HFFc6 (cell line): ENCODE measurements at places on chromosomes 2 and 18.
A peak's percentile ranks its signal among the peaks of the same experiment; 100 is the strongest.

DNA sequence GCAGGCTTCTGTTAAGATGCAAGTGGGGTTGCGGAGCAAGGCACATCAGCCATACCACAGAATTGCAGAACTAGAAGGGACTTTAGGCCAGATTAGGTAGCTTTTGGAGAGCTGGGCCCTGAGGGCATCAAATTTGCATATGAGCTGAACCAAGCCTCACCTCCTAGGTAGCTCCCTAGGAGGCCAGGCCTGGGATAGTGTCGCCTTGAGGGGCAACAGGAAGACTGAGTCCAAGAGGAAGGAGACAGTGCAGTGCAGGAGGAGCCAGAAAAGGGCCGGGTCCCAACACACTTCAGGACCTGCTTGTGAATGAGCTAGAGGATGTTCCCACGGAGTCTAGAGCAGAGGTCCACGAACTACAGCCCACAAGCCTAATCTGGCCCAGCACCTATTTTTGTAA lies 98.7 kb downstream of the MAPK4 start:
- H3K4me1 ChIP-seq, result no peaks in the 10 kb centered on the region
- H3K27me3 ChIP-seq, result peaks cover 5% of the 10 kb centered on the region
- no peak for DNase-seq
- no peaks in the 10 kb centered on the region for H3K36me3 ChIP-seq
- H3K27ac ChIP-seq, result no peak overlapping the region
- no peak overlapping the region for H3K4me3 ChIP-seq

DNA sequence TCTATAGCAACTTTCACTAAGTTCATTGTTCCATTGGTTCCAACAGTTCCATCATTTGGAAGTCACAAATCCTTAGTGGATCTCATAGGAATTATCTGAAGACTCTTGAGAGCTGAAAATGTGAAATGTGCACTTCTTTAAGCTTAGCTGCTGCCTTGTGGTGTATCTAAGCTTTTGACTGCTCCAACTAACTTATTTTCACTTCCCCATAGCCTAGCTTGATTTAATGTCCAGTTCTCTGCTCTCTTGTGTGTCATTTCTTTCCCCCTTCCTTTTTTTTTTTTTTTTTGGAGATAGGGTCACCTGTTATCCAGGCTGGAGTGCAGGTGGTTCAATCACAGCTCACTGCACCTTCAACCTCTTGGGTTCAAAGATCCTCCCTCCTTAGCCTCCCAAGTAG lies 34.9 kb upstream of the CD302 start:
- no peak for DNase-seq
- H3K27me3 ChIP-seq, result peaks cover 15% of the 10 kb centered on the region
- H3K36me3 ChIP-seq, result no peaks in the 10 kb centered on the region
- no peaks in the 10 kb centered on the region for H3K4me1 ChIP-seq

DNA sequence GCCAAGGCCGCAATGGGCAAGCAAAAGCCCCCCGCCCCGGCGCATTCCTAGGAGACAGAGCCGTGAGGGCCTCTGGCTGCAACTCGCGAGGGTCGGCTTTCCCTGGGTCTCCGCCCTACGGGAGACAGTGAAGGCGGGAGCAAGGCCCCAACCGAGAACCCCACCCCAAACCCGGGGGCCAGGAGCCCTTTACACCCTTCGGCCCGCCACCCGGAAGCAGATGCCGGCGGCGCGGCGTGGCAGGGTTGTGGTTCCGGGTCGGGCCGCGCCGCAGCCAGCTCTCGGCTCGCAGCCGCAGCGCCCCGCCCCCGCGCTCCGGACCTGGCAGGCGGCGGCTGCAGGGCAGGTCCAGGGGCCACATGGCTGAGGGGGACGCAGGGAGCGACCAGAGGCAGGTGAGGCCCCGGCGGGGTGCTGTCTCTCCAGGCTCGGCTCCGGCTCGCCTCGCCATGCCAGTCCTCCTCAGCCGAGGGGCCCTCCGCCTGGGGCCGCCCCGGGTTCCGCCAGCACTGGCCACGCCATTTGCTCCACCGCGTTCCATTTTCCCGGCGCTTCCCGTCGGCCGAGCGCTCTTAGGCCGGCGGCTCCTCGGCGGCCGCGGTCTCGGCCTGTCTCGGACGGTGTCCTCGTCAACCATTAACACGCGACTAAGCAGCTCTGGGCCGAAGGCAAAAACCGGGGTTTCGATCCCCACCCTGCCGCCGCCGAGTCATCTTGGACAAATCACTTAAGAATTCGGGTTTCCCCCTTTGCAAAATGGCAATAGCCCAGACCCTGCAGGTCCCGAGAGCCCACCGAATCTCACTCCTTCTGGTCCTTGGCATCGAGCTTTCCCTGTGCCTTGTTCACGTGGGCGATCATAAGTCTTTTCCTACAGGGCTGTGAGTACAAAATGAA lies at the start of gene IMPACT:
Gene IMPACT (plus strand): TSS at position 273 of the 897 bp plus-strand sequence. CDS start 87 bp downstream, at position 360.
- peak; percentile 45 for DNase-seq
- no peaks in the 10 kb centered on the region; the same call in 1 of the 2 replicates for H3K27me3 ChIP-seq
- peaks cover 35% of the 10 kb centered on the region for H3K4me1 ChIP-seq

DNA sequence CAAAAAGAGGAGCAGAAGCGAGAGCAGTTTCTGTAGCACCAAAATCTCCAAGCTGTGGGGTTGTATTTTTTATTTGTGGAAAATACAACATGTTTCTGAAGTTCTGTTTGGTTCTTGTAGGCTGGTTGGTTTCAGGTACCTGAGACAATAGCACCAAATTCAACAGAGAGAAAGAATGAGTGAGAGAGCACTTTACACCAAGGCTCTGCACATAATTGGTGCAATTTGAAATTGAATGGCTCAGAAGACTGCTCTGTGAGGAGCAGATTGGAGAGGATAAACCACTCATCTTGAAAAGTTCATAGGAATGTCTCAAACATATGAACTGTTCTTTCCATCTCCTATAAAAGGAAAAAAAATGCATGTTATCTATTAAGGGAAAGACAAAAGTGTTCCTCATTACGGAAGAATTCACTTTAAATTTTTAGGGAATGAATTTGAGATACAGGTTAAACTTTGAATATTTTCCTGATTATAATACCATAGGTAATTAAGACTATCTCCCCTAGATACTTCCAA lies 175.1 kb downstream of the ATAD2B start:
- H3K36me3 ChIP-seq, result peaks cover 15% of the 10 kb centered on the region
- H3K4me3 ChIP-seq, result no peak overlapping the region
- DNase-seq, result peak; percentile 33
- peak overlapping the region; percentile 65 for H3K27ac ChIP-seq
- H3K27me3 ChIP-seq, result no peaks in the 10 kb centered on the region

- no peak for DNase-seq
- H3K36me3 ChIP-seq, result no peaks in the 10 kb centered on the region
- no peaks in the 10 kb centered on the region for H3K27me3 ChIP-seq
- H3K27ac ChIP-seq, result no peak overlapping the region
- H3K4me3 ChIP-seq, result no peak overlapping the region; the same call in 1 of the 2 replicates
Measured at GRCh38 chr2:212414767-212415211, 123.8 kb downstream of the ERBB4 start.

DNA sequence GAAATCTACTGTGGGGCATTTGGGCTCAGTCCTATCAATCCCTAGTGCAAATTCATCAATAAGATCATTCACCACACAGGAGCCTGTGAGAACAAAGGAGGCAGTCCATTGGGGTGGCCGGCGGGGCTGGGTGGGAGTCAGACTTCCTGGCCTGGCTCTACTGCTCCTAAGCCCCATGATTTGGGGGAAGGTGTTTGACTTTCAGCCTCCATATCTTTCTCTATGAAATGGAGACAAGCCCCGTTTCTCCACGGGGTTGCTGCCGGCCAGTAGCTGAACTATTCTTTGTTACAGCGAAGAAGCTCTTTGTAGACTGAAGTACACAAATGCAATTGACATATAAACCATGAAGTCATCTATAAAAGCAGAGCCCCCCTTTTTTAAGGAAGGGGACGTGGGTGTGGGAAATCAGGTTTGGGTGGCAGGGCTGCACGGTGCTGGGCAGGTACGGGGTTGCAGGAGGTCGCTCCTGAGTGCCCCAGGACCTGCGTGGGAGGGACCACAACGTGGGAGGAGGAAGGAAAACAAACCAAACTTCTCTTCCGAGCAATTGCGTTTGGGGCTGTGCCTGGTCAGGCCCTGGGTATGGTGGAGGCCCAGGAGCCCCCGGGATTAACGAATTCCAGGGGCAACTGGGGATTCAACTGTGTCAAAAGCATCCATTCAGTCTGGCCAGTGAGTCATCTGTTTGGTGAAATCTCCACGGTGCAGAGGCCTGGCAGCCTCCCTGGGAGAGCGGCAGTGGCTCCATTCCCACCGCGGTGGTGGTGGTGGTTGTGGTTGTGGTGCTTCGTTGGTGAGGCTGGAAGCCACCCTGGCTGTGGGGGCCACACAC lies 18.2 kb downstream of the FBLN7 start:
- peaks cover 1% of the 10 kb centered on the region; the same call in 1 of the 2 replicates for H3K27me3 ChIP-seq
- no peak overlapping the region for H3K27ac ChIP-seq
- H3K4me3 ChIP-seq, result no peak overlapping the region
- 0 out of 2 replicates have a peak, but pooled peaks cover 3% of the 10 kb centered on the region for H3K36me3 ChIP-seq

- no peaks in the 10 kb centered on the region for H3K36me3 ChIP-seq
- no peaks in the 10 kb centered on the region for H3K4me1 ChIP-seq
- no peak overlapping the region for H3K27ac ChIP-seq
- DNase-seq, result no peak
- peaks cover 3% of the 10 kb centered on the region; the same call in 1 of the 2 replicates for H3K27me3 ChIP-seq
Measured at GRCh38 chr2:136055929-136056688, 61.8 kb downstream of the CXCR4 start.

DNA sequence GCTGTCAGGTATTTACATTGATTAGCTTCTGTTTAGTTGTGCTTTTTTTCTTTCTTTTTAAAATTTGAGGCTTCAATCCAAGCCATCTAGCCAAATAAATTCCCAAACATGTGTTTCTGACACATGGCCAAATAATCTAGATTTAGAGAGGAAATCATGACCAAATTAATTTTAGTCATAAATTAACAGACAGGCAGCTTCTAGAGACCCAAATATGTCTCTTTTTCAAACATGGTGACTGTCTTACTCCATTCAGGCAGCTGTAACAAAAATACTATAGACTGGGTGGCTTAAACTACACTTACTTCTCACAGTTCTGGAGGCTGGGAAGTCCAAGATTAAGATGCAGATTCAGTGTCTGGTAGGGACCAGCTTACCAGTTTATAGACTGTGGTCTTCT lies 23.2 kb upstream of the NAB1 start:
- no peak overlapping the region for H3K4me3 ChIP-seq
- peaks cover 25% of the 10 kb centered on the region for H3K4me1 ChIP-seq
- DNase-seq, result no peak

DNA sequence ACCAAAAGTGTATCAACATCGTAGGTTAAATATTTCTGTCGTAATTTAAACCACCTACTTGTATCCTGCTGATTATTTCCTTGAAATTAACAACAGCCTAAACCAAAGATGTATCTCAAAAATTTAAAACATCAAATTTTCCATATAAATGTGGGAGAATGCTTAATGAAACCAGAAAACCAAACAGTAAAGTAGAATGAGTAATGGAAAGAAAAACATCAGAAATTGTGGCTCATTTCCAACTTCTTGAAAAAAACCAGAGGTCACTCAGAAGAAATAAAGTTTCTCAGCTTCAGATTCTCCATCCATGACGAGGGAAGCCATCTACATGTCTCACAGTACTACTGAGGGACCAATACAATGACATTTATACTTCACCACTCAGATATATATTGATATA lies 296.5 kb downstream of the NOL4 start:
- no peak overlapping the region for H3K4me3 ChIP-seq
- DNase-seq, result no peak
- H3K4me1 ChIP-seq, result no peaks in the 10 kb centered on the region

DNA sequence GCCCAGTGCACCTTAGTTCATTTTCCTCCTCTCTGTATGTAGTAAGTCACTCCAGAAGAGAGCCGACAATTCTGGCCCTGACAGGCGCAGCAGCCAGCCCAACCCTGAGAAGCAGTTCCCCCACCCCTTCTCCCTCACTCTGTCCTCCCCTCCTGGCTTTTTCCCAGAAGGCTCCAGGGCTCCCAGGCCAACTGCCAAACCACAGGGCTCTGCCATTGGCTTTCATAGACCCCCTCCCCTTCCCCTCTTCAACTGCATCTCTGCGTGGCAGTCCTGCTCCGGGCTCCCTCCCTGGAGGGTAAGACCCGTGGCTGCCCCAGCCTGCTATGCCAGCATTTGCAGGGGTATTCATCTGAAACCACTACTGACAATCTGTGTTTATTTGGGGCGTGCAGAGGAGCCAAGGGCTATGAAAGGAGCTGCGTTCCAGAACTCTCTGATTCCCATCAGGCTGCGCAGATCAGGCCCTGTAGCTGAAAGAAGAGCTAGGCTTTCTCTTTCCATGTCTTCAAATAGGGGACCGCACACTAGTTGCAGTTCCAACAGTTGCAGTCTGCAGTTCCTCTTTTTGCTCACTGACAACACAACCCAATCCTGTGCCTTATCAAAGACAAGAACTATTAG lies 388.6 kb upstream of the TNP1 start:
- no peak for DNase-seq
- H3K4me3 ChIP-seq, result no peak overlapping the region
- H3K27me3 ChIP-seq, result peaks cover 2% of the 10 kb centered on the region; the same call in 1 of the 2 replicates

GRCh38 chr2:82257796-82258555 lies 1953.4 kb upstream of the LRRTM1 start:
- DNase-seq, result no peak
- no peak overlapping the region for H3K4me3 ChIP-seq
- H3K36me3 ChIP-seq, result no peaks in the 10 kb centered on the region
- no peak overlapping the region for H3K27ac ChIP-seq
- H3K4me1 ChIP-seq, result no peaks in the 10 kb centered on the region

- peaks cover 10% of the 10 kb centered on the region for H3K4me1 ChIP-seq
- DNase-seq, result no peak
- H3K27ac ChIP-seq, result no peak overlapping the region
- H3K27me3 ChIP-seq, result peaks cover 2% of the 10 kb centered on the region
- no peak overlapping the region for H3K4me3 ChIP-seq
Measured at GRCh38 chr2:100988630-100989417, 13.3 kb upstream of the RPL31 start.

DNA sequence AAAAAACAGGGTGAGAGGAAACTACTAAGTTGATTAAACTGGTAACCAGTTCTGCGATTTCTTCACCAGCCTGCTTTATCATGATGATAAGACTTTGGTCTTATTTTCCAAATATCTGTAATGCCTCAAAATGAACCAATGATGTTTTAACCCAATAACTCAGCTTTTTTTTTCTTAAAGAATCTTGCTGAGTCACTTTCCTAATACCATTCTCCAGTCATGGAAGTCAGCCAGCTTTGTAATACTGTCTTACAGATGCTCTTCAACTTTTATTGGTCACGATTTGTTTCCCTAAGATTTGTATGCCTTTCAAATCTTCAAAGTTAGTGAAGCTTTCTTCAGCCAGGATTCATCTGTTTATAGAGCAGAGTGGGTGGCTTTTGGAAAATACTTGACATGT lies 47.7 kb upstream of the SMIM21 start:
- H3K36me3 ChIP-seq, result no peaks in the 10 kb centered on the region
- peak overlapping the region; percentile 57 for H3K4me3 ChIP-seq
- no peaks in the 10 kb centered on the region for H3K27me3 ChIP-seq
- peaks cover 62% of the 10 kb centered on the region for H3K4me1 ChIP-seq
- DNase-seq, result peak; percentile 91
- peak overlapping the region; percentile 78 for H3K27ac ChIP-seq

DNA sequence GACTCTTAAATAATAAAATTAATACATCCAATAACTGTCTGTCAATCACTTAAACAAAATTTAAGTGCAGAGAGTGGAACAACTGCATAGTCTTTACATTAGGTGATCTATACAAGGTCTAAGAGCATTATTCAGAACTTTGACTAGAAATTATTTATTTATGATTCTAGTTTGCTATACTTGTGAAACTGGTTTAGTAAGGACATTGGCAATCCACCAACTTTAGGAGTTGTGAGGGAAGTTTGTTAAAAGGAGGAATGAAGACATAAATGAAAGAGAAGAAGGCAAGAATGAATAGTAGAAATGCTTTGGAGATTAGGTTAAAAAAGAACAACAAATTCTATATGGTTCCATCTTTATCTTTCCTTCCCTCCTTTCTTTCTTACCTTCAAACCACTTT lies 217.5 kb downstream of the GPD2 start:
- no peaks in the 10 kb centered on the region for H3K4me1 ChIP-seq
- no peak overlapping the region for H3K4me3 ChIP-seq
- no peaks in the 10 kb centered on the region for H3K36me3 ChIP-seq
- no peak for DNase-seq
